Fibroblast of mammary gland (primary cell): ENCODE measurements at places on chromosomes 12 and 14.

- DNase-seq = peak; percentile 54
Observed at GRCh38 chr14:65637780-65638179, 225.2 kb downstream of the FUT8 start.

DNA sequence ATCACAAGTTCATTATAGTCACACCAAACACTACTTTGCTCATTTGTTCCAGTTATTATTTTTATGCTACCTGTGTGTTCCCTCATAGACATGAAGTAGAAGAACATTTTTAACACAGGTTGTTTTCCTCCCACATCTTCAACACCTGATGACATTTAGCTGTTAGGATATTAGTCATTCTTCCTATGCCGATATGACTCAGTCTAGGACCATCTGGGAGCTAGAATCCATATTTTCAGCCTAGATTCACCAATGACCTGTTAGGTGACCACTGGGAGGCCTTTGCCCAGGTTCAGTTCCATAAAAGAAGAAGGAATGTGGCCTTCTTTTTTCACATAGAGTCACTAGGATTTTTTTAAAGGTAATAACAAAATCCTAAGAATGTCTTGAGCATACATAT, 222.8 kb downstream of the C12orf42 start:
- DNase-seq = no peak

DNA sequence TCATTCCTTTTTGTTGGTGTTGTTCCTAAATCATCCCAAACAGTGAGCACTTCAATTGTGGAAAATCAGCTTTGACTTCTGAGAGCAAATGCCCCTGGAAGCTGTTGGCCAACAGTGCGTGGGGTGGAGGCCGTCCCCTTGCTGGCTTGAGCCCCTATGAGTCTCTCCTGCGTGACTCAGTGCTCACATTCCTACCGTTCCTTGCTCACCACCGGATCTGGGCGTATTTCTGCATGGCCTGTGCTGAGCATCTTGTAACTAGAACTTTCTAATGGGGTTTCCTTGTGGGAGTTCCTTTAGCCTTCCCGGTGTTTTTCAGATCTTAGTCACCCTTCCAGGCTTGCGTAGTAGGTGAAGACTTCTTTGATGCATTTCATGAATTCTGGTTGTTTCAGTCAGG, 14.7 kb downstream of the SERPINA1 start:
- peak; percentile 99 for DNase-seq

DNA sequence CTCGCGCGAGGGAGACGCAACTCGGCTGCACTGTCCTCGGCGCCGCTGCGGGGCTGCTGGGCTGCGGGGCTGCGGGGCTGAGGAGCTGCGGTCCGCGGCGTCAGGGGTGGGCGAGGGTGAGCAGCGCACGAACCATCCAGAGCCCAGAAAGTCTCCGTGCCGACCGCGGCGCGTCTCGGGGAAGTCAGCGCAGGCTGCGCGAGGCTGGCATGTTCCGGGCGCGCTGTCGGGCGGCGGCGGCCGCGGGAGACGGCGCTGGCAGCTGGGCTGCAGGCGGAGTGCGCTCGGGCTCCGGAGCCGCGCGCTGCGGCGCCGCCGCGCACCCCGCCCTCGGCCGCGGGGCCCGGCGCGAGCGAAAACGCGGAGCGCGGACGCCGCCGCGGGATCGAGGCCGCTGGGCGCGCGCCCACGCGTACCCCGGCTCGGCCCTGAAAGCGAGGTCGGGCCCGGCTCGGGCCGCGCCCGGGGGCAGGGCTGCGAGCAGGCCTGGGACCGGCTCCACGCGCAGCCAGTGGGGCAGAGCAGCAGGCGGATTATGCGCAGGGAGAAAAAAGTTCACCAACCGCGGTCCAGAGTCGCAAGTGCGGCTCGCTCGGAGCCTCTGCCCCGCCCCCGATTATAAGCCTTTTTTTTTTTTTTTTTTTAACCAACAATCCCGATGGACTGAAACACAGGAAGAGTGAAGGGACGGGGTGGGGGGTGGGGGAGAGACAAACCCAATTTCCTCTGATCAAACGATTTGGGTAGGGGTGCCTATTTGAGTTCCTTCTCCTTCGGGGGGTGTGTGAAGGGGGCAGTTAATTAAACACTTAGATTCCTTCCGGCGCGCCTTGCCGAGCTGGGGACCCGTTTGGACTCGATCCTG, at the start of gene PRICKLE1:
Gene PRICKLE1 (minus strand): TSS at position 282 of the 865 bp plus-strand sequence. CDS start 117,230 bp downstream, outside the sequence.
- DNase-seq = peak; percentile 48

DNA sequence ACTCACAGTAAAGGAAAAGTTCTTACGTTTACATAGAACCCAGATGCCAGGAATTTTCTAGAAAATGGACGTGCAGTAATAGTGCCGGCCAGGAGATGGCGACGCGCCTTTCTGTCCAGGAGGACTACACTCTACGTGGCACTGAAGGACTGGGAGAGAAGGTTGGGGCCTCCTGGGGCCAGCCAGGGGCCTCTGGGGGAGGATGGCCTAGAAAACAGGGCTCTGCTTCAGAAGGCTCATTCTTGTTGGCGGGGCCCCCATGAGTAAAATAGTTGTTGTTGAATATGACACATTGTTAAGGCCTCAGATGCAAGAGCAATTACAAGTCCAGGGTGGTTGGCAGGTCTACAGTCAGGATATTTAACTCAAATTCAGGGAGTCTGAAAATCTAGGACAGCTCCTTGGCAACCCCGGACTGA, 120.1 kb upstream of the MAX start:
- peak; percentile 78 for DNase-seq

DNA sequence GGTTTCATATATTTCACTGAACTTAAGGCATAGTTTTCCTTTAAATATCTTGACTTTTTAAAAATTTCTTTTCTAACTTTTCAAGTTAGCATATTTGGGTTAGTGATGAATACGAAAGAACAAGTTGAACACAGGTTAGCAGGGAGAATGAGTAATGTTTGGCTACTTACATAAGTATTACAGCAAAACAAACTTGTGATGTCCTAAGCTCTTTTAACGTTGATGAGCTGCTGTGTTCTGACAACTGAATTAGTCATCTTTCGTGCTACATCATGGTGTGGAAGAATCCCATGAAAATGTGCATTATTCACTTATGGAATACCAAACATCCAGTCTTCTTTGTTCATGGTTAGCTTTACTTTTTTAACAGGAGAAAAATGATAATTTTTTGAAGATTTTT, 36.3 kb upstream of the PDZRN4 start:
- DNase-seq = peak; percentile 86

GRCh38 chr14:70726651-70727375, 82.5 kb downstream of the MAP3K9 start:
- DNase-seq = peak; percentile 26

DNA sequence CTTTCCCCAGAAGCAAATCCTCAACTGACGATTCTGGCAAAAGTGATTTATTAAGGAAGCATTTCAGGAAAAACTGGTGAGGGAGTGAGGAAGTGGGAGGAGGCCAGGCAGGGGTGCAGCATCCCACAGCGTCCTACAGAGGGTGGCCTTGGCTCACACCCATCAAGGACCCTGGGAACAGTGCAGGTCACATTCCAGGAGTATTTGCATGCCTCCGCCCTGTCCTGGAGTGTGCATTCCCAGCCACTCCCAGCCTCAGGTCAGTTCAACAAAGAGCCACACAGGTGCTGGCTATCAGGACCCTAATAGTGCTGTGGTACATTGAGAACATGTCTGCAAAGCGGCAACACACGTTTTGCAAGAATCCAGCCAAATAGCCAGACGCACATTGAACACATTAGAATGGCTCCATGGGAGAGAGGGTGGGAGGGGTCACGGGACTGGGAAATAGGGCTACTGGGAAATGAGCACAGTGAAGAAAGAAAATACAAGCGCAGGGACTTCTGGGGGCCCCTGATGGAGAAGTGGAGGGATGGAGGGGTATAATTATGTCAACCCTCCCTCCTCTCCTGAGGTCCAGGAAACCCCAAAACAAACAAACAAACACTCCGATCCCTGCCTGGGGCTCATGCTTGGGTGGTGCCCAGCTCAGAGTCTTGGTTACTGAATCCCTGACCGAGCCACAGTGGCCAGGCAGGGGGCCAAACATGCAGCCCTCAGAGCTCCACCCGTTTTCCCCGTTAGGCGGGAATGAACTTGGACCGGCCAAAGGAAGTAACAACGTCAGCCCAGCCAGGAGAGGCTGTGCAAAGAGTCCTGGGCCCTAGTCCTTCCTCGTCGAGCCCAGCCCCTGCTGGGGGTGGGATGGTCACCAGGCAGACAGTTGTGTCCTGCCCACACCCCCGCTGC, 36.5 kb downstream of the CMKLR1 start:
- DNase-seq = peak; percentile 68

GRCh38 chr12:76820888-76821482, 57.1 kb downstream of the ZDHHC17 start:
- peak; percentile 40 for DNase-seq

DNA sequence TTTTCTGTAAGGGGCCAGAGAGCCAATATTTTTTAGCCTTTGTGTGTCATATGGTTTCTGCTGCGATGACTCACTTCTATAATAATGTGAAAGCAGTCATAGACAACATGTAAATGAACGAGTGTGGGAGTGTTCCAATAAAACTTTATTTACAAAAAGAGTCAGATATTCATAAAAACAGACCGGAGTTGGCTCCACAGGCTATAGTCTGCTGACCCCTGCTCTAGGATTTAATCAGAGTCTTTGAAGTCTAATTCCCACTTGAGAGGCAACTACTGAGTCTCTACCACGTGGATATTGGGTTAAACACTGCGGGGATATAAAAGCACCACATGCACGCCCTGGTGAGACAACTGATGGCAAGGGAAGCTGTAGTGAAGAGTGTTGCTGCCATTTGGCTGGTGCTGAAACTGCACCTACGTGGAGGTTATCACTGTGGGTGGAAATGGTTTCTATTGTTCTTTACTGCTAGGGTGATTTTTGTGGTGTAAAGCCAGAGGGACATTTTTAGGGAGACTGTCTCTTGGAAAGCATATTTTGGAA, 3.6 kb upstream of the NINJ2 start:
- peak; percentile 73 for DNase-seq

DNA sequence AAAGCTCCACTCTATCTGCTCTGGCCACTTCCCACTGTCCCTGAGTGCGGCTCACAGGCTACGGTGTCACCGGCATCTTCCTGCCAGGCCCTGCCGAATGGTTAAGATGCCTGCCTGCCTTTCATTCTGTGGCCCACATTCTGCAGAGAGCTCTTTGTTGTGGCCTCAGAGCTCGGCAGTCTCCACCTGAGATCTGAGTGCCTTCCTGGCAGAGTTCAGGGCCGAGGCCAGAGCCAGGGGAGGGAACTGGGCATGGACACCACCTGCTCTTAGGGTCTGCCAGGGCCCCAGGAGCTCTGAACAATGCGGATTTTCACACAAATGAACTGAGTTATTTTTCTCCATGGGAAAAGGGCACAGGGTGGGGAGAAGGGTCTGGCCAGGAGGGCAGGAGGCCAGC, 127.2 kb downstream of the RBM19 start:
- DNase-seq = no peak

DNA sequence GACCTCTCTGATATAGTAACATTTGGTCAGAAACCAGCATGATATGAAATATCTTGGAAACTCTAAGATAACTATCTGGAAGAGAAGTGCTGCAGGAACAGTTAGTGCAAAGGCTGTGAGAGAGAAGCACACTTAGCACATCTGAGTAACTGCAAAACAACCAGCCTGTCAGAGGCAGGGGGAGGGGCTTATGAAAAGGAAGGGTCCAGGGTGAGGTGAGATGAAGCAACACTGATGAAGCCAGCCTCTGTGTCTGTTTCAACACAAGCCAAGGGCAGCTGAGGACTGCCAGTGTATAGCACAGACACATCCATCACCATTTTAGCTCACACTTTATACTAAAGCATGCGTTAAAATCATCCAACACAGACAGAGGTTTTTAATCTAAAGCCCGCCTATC, 37.4 kb upstream of the OVCH1 start:
- peak; percentile 56 for DNase-seq

- DNase-seq = no peak
Observed at GRCh38 chr12:6548556-6548955, 7.3 kb downstream of the IFFO1 start.

GRCh38 chr12:64064706-64065105, 157.4 kb downstream of the KICS2 start:
- DNase-seq = no peak

GRCh38 chr14:53331247-53331646, 178.1 kb upstream of the DDHD1 start:
- DNase-seq = peak; percentile 92

GRCh38 chr12:19198272-19198671, 68.7 kb downstream of the PLEKHA5 start:
- peak; percentile 68 for DNase-seq

DNA sequence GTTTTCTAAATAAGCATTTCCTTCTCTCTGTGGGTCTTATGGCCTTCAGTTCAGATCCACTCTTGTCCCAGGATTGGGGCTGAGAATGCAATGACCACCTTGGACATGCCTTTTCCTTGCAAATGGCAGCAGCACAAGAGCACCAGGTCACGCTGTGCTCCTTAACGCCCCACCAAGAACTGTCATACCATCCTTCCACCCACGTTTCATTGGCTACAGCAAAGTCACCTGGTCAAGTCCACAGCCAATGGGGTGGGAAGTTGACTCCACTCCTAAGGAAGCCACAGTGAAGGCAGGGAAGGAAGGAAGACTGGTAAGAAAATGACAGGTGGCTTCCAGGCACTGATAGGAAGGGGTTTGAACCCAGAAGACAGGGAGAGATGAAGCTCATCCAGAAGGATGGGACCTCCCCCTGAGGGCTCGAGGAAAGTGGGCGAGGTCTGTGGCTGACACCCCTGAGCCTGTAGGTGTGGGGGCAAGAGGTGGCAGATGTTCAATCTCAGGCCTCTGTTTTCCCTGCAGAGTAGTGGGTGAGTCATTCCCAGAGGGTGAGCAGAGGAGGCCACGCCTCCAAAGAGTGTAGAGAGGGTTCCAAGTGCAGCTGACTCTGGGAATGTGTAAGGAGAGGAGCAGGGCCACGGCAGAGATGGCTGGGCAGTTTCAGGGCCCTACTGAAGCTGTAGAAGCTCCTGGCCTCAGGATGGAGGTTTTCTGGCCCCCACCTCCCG, 113.5 kb upstream of the VRK1 start:
- peak; percentile 8 for DNase-seq

DNA sequence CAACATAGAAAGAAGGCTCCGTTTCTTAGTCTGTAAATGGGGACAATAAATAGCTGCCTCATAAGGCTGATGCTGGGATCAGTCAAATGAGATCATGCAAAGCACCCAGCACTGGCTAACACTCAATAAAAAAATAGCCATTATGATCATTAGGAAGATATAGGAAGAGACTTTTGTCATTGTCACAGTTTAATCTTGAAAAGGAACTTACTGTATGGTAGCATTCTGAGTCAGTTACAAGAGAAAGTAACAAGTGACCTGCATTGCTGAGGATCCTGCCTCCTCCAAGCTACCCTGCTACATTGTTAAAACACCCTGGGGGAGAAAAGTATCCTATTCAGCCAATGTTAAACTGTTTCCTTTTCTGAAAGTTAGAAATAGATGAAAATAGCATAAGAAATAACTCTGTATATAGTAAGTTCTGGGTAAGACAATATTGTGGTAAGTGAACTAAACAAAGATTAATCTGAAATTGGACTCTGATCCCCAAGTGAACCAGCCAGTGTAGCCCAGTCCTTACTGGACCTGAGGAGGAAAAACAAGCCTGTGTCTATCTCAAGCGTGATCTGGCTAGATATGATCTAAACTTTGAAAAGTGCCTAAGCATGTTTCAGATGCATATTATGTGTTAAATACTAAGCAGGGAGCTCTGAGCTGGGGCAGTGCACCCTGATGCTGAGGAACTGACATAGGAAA, 3.6 kb upstream of the NUDT4 start:
- DNase-seq = no peak

- DNase-seq = peak; percentile 68
Observed at GRCh38 chr14:50542941-50543418, 10.6 kb upstream of the MAP4K5 start.
